ENCODE measurements at places on chromosomes 7 and 10.

- H3K36me3 ChIP-seq: no peaks in the 10 kb centered on the region
- H3K4me3 ChIP-seq: no peak overlapping the region
- H3K4me1 ChIP-seq: no peaks in the 10 kb centered on the region
- DNase-seq: peak; percentile 56
Measured at GRCh38 chr7:114007386-114007785, 88.6 kb upstream of the PPP1R3A start.

DNA sequence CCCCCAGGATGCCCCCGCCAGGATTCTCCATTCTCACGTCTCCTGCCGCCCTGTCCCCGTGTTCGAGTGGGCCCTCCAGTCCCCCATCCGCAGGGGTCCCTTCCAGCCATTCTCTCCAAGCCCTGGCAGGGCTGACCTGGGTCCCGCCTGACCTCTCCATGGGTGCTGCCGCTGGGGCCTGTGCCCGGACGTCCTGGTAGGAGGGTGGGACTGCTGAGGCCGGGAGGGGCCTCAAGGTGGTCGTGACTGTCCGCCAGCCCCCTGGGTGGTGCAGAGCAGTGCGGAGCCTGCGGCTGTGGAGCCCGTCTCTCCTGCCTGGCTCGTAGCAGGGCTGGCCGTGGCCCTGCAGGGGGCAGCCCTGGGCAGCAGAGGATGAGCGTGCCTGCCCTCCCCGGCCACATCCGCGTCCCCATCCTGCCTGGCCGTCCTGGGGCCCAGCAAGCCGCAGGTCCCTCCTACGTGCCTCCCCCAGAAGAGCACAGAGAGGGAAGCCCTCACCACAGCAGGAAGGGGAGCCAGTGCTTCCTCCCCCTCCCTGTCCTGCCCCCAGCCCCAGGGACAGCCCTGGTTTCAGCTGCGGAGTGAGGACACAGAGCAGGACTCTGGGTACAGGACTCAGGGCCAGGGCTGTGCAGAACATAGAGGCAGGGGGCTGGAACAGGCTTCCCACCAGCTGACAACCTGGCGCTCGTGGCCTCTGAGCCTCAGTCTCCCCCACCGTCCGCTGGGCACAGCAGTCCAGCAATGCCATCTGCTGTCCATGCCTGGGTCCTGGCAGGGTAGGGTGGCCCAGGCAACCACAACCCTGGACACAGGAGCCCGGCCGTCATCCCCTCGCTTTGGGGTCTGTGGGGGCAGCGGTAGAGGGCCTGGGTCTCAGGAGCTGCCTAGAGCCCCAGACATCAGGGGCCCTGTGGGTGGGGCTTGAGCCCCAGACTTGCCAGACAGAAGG, 1.5 kb upstream of the GRIFIN start:
- no peak overlapping the region for H3K4me3 ChIP-seq
- no peaks in the 10 kb centered on the region for H3K27me3 ChIP-seq
- H3K4me1 ChIP-seq: no peaks in the 10 kb centered on the region
- peak; percentile 53 for DNase-seq
- H3K36me3 ChIP-seq: no peaks in the 10 kb centered on the region

DNA sequence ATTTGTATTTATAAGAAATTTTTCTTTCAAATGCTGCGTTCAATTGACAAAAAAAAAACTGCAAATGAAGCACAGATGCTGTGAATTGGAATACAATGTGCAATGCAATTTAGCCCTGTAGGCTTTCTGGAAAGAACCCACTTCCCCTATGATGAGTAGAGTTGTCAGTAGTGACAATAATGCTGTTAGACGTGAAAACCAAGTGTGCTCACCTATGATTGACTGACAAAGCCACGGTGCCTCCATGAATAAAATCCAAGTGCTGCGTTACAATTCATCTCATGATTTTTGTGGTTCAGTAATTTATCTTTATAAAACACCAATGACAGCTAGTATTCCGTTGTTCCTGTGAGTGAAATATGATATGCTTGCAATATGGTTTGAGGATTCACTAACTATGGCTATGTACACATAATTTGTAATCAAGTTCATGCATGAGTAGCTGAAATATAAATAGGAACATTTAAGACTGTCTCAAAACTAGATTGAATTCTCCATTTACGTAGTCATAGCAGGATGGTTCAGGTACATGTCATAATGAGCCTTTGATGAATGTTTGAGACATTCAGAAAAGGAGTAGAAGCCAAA, 1160.3 kb downstream of the CNTNAP2 start:
- no peaks in the 10 kb centered on the region for H3K4me1 ChIP-seq
- H3K36me3 ChIP-seq: no peaks in the 10 kb centered on the region
- no peak overlapping the region for H3K27ac ChIP-seq
- no peak overlapping the region for H3K4me3 ChIP-seq

- no peak for DNase-seq
- peaks cover 5% of the 10 kb centered on the region for H3K4me1 ChIP-seq
- no peak overlapping the region for H3K4me3 ChIP-seq
- H3K27me3 ChIP-seq: no peaks in the 10 kb centered on the region
Measured at GRCh38 chr7:77606562-77606961, 69.5 kb downstream of the PTPN12 start.

DNA sequence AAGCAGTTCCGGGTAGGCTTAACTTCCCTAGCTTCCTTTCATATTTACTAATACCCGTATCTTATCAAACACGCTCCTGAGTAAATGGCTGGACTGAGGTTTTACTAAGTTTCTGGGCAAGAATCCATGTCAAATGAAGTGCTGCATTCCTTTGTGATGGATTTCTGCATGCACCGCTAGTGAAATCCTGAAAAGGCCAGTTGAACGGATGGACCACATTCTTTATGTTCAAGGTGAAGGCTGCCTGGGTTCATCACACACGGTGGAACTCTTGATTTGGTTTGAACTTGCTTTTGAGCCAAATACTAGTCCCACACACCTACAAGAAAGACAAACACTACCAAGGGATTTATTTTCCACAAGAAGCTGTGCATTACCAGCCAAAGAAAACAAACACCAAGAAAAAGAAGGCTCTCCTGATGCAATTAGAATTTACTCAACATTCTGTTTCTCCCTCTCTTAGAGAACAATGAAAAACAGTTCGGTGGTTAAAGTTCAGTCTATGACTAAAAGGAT, 255.0 kb upstream of the SEMA3C start:
- H3K27me3 ChIP-seq: no peaks in the 10 kb centered on the region
- DNase-seq: peak; percentile 45
- H3K27ac ChIP-seq: no peak overlapping the region
- H3K4me1 ChIP-seq: no peaks in the 10 kb centered on the region

DNA sequence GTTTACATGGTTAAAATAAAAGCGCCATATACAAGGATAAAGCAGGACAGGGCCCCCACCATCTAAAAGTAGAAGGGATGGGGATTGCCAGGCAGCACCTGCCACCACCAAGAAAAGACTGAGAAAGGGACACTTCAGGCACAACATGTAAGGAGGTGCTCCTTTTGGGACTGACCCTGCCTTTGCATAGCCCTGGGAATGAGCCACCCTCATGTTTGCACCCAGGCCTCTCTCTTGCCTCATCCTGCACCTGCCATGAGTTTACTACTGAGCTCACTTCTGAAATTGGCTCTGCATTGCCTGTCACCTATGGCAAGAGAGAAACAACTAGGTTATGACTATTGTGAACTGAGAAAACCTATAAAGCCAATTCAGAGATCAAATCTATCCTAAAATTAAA, 489.7 kb downstream of the KCNMA1 start:
- no peaks in the 10 kb centered on the region for H3K36me3 ChIP-seq
- DNase-seq: no peak
- no peak overlapping the region for H3K27ac ChIP-seq
- H3K4me1 ChIP-seq: peaks cover 2% of the 10 kb centered on the region
- H3K4me3 ChIP-seq: no peak overlapping the region

DNA sequence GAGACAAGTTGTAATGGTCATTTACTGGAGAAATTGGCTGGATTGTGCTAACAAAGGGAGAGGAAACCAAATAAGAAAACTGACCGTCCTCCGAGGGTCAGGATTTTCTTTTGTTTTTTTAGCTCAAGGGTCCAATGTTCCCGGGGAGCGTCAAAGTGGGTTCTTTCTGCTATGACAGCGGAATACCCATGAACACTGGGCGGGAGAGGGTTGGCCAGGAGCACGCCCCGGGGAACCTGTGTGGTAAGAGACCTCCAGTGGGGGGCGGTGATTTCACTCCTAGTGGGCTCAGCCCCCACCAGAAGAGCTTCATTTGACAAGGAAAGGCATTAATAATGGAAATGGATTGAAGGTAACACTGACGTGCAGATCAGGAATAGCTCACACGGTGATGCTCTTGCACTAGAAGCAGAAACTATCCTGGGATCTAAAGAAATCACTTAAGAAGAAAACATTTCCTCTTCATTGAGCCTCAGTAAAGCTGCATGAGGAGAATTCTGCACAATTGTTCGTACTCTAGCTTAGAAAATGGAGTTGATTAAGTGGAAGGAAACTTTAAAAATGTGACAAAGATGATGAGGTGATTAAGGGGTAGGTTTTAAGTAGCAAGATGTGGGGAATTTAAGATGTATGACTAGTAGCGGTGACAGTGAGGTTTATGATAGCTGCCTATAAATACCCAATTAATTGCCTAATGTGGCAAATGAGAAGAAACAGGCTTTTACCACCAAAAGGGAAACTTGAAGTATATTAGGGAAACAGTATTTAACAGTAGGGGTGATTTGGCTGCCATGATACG, 627.2 kb downstream of the SUGCT start:
- H3K4me1 ChIP-seq: no peaks in the 10 kb centered on the region
- no peak overlapping the region for H3K4me3 ChIP-seq
- H3K36me3 ChIP-seq: no peaks in the 10 kb centered on the region
- no peak overlapping the region for H3K27ac ChIP-seq
- no peaks in the 10 kb centered on the region for H3K27me3 ChIP-seq
- no peak for DNase-seq

DNA sequence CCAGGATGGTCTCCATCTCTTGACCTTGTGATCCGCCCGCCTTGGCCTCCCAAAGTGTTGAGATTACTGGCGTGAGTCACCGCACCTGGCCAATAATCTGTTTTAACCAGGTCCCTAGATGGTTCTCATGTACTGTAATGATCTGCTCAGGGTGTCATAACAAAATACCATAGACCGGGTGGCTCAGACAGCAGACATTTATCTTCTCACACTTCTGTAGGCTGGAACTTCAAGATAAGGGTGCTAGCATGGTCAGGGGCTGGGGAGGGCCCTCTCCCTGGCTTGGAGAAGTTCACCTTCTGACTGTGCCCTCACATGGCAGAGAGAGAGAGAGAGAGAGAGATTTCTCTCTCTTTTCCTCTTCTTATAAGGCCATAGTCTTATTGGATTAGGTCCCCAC, 279.4 kb upstream of the LYZL1 start:
- no peak for DNase-seq
- peaks cover 4% of the 10 kb centered on the region for H3K27me3 ChIP-seq
- no peak overlapping the region for H3K27ac ChIP-seq
- no peaks in the 10 kb centered on the region for H3K36me3 ChIP-seq
- H3K4me1 ChIP-seq: no peaks in the 10 kb centered on the region

GRCh38 chr7:155739538-155740143, 72.6 kb downstream of the SHH start:
- H3K27me3 ChIP-seq: no peaks in the 10 kb centered on the region
- no peak overlapping the region for H3K4me3 ChIP-seq
- no peak overlapping the region for H3K27ac ChIP-seq
- peaks cover 18% of the 10 kb centered on the region for H3K36me3 ChIP-seq
- no peak for DNase-seq

DNA sequence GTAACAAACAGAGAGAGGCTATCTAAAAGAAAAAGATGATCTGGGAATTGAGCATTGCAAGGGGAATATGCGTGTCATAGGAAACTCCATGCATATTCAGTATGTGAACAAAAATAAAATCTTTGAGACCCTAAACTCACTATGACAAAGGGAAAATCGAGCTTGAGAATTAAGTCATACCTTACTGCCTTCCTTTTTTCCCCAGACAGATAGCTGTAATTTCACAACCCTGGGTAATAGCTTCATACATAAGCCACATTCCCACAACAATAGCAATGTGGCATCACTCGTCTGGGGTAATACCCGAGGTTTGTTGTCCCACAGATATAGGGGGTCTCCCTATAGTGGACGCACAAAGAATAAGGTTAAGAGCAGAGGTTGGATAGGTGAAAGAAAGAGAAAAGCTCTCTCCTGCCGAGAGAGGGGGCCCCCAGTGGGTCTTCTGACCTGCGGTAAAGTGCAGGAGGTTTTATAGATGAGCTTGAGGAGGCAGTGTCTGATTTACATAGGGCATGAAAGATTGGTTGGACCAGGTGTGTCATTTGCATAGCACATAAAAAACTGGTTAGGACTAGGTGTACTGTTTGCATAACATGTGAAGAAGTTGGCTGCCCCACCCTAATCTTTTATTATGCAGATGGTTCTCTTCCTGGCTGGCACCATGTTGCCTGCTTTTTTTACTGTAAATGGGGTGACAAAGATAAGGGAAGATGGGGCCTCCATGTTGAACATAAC, 11.6 kb downstream of the CYP3A43 start:
- no peak overlapping the region for H3K4me3 ChIP-seq
- no peak for DNase-seq
- no peaks in the 10 kb centered on the region for H3K36me3 ChIP-seq
- no peak overlapping the region for H3K27ac ChIP-seq
- no peaks in the 10 kb centered on the region for H3K4me1 ChIP-seq

DNA sequence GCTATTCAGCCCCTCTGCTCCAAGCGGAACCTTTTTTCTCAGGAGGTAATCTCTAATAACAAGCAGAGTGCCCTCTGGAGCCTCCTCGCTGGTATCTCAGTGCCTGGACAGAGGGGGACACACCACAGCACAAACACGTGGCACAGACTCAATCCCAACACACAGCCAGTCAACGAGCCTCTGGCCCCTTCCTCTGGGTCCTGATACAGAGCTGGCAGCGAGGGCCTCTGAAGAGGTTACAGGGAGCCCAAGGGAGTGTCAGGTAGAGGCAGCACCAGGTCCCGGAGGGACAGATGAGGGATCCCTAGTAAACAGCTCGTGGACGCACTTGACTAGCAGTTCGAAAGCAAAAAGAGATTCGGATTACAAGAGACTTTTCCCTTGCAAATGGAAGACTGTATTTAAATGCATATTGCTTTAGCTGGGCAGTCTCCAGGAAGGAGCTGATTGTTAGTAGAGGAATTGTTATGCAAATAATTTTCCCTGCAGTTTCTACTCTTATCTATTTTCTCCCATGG, 14.1 kb downstream of the CXCL12 start:
- H3K4me1 ChIP-seq: no peaks in the 10 kb centered on the region
- H3K27me3 ChIP-seq: no peaks in the 10 kb centered on the region
- H3K36me3 ChIP-seq: no peaks in the 10 kb centered on the region
- H3K27ac ChIP-seq: no peak overlapping the region
- DNase-seq: no peak

DNA sequence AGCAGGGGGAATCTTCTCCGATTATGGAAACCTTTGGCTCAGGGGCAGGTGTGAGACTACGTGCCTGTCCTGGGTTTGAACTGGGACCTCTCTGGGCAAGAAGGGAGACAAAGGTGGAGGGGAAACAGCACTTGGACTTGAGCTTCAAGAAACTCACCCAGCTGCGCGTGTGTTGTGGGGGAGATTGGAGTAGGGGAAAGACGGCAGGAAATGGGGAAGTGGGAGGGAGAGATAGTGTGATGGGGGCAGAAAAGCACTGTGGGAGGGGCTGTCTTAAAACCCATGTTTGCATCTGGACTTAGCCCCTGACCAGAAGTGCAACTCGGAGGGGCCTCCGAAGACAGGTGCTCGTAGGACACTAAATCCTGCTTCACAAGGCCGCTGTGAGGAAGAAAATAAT, 107.0 kb downstream of the HIP1 start:
- H3K4me3 ChIP-seq: no peak overlapping the region
- H3K27me3 ChIP-seq: no peaks in the 10 kb centered on the region
- H3K36me3 ChIP-seq: no peaks in the 10 kb centered on the region
- no peaks in the 10 kb centered on the region for H3K4me1 ChIP-seq

- H3K4me1 ChIP-seq: no peaks in the 10 kb centered on the region
- peaks cover 3% of the 10 kb centered on the region for H3K36me3 ChIP-seq
- H3K27me3 ChIP-seq: no peaks in the 10 kb centered on the region
- H3K27ac ChIP-seq: no peak overlapping the region
- DNase-seq: no peak
Measured at GRCh38 chr10:119942973-119943372, 50.4 kb downstream of the SEC23IP start.

Measured in endothelial cell of umbilical vein (primary cell).